ENCODE measurements at places on chromosomes 3 and 15. TPM values are rescaled to one million over a fixed set of nuclear protein-coding genes. Genes with fewer than 3 reads are reported as not detected.

The COL7A1 gene
- total RNA-seq = 1.2 TPM

DNA sequence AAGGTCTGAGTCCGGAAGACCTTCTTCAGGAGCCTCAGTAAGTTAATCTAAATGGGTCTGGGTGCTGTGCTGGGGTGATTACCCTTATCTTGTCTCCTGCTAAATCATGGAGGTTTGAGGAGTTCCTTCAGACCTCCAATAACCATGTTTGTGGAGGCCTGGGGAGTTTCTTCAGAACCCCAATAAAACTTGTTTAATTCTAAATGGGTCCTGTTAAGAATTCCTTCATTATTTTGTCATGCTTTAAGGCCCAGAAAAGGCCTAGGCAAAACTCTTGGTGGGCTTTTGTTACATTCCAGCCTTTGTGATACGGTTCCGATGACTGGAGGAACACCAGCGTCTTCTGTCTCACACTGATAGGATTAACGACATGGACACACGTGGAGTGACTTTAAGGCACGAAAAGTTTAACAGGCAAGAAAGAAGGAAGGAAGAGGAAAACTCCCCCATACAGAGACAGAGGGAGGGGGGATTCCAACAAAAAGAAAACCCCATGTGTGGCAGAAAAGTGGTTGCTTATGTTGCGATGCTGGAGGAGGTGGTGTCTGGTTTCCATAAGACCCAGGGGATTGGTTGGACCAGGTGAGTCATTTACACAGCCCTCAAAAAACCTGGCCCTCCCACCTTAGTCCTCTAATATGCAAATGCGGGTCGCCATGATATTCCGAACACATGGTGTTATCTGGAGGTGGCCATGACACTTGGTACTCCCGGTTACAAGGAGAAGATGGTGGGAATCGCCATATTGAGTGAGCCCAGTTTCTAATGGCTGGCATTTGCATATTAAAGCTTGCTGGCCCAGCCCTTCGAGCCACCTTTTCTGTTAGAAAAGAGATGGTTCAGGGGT, 72.6 kb upstream of the MFGE8 start:
- DNase-seq = no peak

DNA sequence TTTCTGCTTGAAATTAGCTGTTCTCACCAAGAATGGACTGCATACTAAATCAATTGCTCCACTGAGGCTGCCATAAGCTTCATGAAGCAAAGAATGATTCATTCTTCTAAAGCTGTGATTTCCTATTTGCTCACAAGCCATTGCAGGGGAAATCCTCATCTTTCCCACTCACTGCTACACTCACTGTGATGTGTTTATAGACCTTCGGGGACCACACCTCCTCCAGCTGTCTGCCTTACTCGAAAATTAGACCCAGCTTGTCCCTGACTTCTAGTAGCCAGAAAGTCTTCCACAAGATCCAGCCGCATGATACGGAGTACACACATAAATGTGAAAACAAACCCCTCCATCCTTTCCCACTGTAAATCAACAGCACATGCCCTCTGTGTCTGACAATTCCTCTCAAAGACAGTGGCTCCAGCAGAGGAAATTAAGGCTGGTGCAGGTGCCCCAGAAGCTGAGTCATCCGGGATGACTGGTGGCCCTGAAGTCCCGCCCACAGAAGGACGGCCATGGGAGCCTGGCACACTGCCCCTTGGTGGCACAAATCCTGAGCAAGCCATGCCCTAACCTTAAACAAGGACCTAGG, 172.0 kb downstream of the STT3B start:
- peak; percentile 26 for DNase-seq

The NTRK3 gene
- 34.6 TPM for total RNA-seq

GRCh38 chr15:69914960-69915359, 182.8 kb downstream of the TLE3 start:
- no peak for DNase-seq

The OR5K2 gene
- not detected for total RNA-seq

DNA sequence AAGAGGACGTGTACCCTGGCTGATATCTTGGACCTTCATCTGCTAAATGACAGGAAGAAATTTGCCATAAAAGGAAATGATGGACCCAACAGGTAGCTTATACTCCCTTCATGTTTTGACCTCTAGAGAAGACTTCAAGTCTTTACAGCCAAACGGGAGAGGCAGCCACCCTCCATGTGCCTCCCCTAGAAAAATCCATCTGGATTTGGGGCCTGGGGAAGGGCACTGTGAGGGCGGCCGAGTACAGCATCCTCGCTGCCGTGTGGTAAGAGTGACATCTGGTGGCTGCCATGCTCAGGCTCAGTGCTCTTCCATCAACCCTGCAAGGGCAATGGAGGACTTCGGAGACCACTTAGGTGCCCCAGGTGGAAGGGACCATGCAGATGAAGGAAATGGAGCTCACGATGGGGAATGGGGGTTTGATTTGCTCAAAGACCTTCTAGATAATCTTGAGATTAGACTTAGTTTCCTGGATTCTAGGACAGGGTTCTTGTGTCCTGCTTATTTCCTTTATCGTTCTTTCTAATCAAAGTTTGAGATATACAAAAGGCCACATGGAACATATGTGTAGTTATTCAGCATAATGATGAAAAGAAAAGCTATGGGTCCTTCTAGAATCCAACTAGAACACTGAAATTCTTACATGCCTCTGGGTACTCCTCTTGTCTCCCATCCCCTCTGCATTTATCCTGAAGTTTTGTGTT, 44.4 kb downstream of the AQP9 start:
- peak; percentile 54 for DNase-seq

GRCh38 chr15:88623061-88623460, 1.9 kb downstream of the AEN start:
- no peak for DNase-seq

GRCh38 chr15:39535466-39535865, 45.4 kb upstream of the THBS1 start:
- DNase-seq = no peak

DNA sequence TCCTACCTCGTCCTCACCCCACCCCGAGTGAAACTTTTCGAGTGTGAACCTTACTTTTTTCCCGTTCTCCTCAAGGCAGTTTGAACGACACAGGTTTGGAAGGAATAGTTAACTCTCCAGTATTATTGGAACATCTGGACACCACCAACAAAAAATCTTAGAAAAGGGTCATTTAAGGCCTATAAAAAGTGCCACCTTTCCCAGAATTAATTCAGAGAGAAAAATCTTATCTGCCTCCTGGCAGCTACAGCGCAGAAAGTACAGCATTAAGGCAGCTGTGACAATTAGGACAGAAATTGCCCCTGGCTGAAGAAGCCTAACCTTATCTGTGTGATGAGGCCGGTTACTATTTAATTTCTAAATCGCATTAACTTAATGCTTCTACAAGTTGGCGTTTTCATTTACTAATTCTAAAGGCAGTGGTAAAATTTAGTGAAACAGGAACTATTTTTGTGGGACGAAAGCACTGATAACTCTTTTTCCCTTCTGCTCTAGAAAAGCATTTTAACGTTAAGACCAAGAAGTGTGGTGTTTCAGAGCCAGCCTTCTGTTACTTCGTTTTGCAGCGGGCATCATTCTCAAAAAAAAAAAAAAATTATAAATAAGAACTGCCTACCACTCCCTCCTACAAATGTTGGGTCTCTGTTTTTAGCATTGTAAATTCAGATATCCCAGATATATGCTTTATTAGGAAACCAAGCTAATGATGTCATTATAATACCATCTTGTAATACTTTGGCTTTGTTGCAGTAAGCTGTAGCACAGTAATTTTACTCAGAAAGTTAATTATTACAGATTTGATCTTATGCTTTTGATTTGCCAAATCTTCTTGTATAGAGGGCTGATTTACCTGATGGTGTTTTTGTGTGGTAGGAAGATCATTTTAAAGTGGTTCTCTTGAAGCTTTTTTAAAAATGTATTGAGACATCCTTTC, 1.4 kb downstream of the ATP11B start:
- DNase-seq = no peak

DNA sequence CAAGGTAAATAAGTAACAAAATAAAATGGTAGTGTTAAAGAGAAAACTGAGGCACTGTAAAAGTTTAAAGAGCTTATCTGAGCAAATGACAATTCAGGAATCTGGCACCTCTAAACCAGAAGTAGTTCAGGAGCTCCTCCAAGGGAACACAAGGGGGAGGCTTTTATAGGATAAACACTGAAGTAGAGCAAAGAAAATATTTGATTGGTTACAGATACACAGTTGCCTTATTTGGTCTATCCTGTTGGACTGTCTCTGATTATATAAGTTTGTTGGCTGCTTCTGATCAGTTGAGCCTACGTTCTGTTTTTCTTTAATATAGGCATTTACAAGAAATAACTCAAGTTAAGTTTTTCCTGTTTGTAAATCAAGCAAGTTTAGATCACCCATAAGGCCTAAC, 146.9 kb downstream of the ERC2 start:
- DNase-seq = no peak

GRCh38 chr3:155979746-155980145, 109.3 kb downstream of the GMPS start:
- no peak for DNase-seq

The AGBL1 gene
- 1.2 TPM for total RNA-seq

The CYP8B1 gene
- not detected for total RNA-seq

DNA sequence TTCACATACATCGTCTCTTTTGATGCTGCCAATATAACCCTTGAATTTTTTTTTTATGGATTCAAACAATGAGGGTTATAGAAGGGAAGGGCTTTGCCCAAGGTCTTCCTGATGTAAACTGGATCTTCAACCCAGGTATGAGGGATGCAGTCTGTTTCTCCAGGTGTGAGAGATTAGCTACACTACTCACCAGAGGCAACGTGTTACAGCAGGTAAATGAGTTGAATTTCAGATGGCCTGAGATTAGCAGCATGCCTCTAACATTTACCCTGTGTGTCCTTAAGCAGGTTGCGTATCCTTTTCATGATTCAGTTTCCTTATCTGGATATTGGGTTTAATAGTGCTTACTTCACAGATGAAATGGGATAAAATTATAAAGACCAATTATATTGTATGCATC, 1.9 kb downstream of the RTP4 start:
- no peak for DNase-seq

DNA sequence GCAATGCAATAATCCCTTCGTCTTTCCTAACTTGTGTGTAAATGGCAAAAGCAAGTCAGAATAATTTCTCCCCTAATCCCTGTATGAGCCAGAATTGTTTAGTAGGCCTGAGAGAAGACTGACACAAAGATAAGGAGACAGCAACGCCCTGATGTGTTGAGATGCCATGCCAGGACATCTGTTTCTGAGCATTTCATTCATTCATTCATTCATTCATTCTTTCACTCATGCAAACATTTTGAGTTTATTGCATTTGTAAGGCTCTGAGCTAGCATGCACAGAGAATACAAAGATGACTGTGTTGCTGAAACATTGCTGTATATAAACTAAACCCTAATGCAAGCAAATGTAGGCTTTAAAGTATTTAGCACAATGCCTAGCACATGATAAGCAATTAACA, 127.4 kb downstream of the TMCC1 start:
- no peak for DNase-seq

DNA sequence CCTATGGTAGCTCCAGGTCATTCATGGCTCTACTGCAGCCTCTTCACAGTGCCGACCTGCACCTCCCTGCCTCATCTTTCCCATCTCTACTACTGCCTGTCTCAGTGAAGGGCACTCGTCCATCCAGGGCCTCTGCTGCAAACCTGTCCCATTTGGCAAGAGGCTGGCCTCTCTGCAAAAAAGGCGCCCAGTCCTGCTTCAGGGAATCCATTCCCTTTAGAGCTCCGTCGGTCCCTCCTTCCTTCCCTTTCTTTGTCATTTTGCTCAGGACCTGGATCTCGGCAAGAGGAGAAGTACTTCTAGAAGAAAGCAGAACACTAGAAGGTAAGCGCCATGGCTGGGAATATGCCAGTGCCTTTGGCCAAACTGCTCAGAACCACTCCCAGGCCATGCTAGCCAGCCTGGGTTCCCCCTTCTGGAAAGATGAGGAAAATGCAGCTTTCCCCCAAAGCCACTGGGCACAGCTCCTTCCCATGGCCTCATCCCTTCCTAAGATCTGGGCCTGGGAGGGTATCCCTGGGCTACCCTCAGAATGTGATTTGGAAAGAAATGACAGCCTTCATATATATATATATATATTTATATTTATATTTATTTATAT, 6.4 kb upstream of the ISL2 start:
- DNase-seq = no peak

The REC114 gene
- not detected for total RNA-seq
